Inflammatory macrophage (primary cell): ENCODE measurements at places on chromosomes 1 and 21.
A peak's percentile ranks its signal among the peaks of the same experiment; 100 is the strongest.

DNA sequence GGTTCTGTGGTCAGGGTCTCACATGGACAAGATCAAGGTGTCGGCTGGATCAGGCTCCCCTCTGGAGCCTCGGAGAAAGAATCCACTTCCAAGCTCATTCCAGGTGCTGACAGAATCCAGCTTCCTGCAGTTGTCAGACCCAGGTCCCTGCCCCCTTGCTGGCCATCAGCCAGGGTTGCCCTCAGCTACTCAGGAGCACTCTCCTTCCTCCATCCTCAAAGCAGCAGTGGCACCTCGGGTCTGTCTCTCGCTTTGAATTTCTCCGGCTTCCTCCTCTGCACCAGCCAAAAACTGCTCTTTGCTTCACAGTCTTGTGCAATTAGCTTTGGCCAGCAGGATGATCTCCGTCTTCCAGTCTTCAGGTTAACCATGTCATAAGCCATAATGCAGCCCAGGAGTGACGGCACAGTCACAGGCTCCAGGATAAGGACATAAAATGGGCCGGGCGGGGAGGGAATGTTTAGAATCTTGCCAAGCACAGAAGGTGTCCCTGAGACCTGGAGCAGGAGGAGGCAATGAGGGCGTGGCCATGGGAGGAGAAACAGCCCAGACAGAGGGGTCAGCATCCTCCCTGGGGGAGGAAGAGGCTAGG, 79.4 kb upstream of the SLC25A33 start:
- no peak for DNase-seq

DNA sequence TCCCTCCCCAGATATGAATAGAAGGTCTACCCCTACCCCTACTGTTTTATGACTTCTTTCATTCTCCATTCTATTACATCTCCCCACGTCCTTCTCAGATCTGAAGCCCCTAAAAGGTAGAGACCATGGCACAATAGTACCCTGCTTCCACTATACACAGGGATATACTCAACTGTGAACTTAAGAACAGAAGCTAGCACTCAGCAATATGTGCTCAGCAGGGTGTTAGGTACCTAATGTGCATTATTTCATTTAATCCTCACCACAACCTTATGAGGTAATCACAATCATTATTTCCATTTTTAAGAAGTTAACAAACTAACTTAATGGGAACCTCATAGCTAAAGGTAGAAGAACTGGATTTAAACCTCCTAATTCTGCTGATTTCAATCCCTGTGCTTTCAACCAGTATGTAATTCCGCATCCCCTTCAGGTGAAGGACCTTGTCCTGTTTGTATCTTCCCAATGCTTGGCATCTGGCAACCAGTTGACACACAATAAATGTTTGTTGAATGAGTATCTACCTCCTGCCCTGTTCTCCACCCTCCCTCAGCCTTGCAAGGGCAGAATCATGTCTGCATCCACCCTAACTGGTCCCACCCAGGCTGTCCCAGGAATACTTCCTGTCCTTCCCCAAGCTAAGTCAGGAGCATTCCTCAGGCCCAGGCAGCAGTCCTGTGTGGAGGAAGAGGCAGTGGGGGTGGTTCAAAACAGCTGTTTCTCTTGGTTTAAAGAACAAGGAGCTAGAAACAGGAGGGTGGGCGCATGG, 6.5 kb downstream of the DENND2D start:
- DNase-seq, result no peak

- DNase-seq, result no peak
These were observed 1276.0 kb upstream of the ADGRL4 start for GRCh38 chr1:80282536-80282935.

DNA sequence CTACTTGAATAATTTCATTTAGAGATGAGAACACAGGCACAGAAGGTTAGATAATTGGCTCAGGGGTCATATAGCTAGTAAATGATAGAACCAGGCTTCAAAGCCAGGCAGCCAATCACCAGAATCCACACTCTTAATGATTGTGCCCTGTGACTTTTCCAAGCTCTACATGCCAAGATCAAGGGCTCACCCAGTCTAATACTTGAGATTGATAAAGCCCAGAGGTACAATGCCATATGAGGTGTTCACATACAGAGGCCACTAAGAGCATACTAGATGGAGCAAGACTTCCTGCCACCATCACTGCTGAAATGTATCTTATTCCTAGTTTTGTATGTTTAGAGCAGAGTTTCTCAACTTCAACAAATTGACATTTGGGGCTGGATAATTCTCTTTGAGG, 40.9 kb upstream of the MCOLN3 start:
- DNase-seq, result no peak

DNA sequence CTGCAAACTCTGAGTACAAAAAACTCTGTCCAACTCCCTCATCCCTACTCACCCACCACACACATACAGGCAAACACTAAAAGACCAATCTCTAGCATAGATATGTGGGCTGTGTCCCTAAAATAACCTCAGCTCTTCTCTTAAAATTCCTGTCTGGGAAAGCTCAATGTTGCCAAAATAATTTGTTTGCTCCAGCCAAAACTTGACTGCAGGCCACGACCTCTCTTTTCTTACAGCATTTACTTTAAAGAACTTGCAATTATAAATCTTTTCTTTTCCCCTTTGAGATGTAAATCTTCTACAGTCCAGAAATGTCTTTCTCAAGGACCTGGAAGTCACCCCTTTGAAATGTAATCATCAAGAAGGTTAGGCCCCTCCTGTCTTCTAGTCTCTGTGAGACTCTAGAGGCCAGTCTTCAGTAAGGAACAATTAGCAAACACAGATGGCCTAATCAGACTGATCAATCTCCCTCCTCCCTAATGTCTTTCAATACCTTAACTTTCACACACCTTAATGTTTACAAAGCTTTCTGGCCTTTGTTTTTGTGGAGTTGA, 483.6 kb upstream of the RGS18 start:
- DNase-seq, result no peak

DNA sequence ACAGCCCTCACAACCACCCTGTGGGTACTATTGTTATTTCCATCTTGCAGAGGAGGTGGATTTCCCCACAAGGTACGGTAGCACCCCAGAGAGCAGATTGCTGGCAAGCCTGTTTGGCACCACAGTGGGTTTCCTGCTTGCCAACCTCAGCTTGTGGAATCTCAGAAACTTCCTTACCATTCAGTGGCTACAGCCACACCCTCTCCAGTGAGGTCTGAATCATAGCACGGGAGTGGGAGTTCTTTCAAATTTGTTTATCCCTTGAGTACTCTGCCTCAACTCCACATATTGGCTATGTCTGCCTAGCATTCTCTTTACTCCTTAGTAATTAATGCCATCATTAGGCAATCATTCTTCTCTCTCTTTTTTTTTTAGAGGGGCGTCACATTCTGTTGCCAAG, 162.1 kb downstream of the PTPRU start:
- DNase-seq, result no peak

DNA sequence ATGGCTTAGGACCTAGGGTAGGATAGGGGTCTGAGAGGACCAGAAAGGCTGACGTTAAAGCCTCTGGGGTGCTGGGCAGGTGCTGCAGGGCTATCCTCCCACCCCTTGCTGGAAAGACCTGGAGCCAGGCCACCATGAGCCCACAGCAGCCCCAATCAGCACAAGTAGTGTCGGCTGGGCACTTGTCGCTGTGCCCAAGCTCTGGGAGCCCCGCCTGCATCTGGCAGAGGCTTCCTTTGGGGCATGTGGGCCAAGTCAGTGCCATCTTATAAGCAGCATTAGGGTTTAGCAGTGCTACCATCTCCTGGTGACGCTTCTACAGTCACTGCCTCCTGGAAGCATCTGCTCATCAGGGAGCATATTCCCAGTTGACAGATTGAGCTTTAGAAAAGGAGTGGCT, 31.3 kb downstream of the MAN1C1 start:
- DNase-seq, result no peak

GRCh38 chr1:87400813-87401212, 72.1 kb downstream of the LMO4 start:
- DNase-seq, result no peak

GRCh38 chr1:26991310-26992116, 2.0 kb upstream of the TRNP1 start:
- DNase-seq, result peak; percentile 60

GRCh38 chr1:177872308-177872900, 97.5 kb downstream of the SEC16B start:
- DNase-seq, result no peak

GRCh38 chr1:36948147-36948546, 86.2 kb downstream of the GRIK3 start:
- no peak for DNase-seq

GRCh38 chr1:80994934-80995333, 805.8 kb upstream of the ADGRL2 start:
- DNase-seq, result no peak

- DNase-seq, result no peak
These were observed 154.8 kb upstream of the CHODL start for GRCh38 chr21:18089786-18090185.

- peak; percentile 27 for DNase-seq
These were observed 31.7 kb downstream of the LAMB3 start for GRCh38 chr1:209620487-209620884.

DNA sequence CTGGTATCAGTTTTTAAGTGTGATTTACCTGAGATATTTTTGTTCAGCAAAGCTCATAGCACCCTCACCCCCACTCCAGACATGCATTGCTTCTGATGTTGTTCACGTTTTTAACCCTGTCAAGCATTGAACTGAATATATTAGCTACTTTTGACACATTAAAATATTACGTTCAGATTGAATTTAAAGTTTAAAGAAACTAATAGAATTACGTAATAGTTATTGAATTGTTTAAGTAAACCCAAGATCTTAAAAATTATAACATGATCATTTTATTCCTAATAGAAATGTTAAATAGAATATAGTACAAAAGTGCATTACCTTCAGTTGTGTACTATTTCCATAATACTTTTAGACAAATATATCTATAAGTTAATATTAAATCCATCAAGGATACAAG, 18.9 kb downstream of the GLRX2 start:
- no peak for DNase-seq

- no peak for DNase-seq
These were observed 192.4 kb downstream of the PTGER3 start for GRCh38 chr1:70855203-70855602.

- DNase-seq, result no peak
These were observed 78.1 kb downstream of the DESI2 start for GRCh38 chr1:244730934-244731434.

DNA sequence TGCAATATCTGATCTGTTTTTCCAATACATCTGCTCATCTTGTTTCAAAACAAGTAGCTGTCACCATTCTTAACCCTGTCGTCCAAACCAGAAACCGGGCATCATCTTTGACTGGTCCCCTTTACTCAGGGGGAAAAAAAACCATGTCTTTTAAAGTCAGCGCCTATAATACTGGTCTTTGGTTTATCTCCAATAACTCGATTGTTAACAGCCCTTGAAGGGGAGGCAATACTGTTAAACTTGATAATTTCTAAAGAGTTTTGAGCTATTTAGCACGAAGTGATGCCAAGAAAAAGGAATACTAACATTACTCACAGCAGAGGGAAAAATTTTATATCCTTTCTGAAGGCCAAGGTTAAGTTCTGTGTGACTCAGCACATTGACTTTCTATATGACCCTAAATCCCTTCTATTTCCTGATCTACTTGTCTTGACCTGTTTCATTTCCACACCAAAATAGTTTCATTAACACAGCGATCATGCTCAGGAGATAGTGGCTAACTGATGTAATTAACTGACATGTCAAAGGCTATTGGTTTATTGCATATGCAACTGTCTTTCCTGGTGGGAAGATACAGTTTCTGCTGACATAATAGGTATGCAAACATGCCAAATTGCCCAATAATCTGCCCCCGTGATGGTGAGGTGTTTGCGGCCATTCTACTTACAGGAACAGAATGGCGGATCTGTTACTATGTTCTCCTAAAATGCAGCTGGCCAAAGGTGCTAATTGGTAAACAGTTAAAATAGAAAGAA, 59.1 kb downstream of the NFIA start:
- DNase-seq, result no peak

DNA sequence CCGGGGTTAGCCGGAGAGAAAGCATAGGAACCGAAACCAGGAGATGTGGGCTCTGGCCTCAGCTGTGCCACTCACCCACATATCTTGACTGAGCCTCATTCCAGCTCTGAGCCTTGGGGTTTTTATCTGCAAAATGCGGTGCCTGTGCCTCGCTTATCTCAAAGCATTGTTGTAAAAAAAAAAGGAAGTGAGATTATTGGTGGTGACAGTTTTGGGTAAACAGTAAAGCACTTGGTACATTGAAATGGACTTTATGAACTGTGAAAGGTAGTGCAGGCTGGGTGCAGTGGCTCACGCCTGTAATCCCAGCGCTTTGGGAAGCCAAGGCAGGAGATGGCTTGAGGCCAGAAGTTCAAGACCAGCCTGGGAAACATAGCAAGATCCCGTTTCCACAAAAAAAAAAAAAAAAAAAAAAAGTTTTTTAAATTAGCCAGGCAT, 3.8 kb downstream of the PTAFR start:
- DNase-seq, result peak; percentile 85

DNA sequence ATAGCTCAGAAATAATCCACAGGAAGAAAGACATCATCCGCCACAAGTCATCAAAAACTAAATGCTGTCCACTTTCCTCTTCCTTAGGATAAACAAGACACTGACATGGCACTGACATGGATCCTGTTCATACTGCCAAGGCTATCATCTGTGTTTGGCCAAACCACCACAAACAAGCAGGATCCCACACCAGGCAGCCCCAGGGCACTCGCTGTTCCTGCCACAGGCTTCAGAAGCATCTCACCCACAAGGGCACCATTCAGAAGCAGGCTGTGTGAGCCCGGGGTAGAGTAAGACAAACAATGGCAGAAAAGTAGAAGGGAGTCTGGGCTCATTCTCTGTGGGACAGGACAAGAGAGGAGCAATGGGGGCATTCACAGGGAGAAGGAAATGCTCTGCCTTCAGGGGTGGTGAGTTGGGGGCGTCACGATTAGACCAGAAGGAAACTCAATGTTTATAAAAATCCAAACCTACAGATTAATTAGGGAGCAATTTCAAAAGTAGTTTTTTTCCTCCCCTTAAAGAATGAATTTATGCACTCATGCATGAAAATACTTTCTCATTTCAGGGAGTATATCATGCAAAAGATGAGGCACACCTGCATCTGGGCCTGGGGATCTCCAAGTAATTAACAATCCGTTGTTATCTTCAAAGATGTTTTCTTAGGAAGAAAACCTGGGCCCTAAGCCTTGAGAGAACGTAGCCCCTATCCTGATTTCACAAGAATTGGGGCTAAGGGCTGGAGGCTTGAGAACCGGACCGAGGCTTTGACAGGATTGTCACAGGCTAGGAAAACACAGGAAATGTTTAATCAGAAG, 43.3 kb upstream of the ATP1A1 start:
- DNase-seq, result no peak

DNA sequence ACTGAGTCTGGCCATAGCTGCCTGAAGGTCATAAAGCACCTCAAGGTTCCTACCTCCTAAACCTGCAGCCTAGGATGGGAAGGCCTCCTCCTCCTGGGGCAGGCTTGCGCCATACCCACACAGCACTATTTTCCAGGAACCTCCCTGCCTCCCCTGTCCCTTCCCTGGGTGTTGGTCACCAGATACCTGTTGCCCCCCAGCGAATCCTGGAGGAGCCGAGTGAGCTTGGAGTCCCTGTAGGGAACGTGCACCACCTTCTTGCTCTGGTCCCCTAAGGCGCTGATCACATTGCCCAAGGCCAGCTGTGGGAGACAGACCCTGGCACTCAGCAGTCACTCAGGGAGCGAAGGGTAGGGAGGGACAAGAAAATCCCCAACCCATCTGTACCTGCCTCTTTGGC, 19.4 kb downstream of the KIF21B start:
- no peak for DNase-seq
